ENCODE measurements at places on chromosomes 12 and 14.

- DNase-seq = no peak
These were observed 5.0 kb upstream of the RAB21 start for GRCh38 chr12:71749666-71750065.

GRCh38 chr12:71947645-71948105 is 9.0 kb downstream of the TPH2 start:
- DNase-seq = no peak

- DNase-seq = no peak
These were observed 24.4 kb upstream of the CRACR2A start for GRCh38 chr12:3777206-3777809.

- DNase-seq = no peak
These were observed 208.7 kb upstream of the DIO3 start for GRCh38 chr14:101352567-101352966.

DNA sequence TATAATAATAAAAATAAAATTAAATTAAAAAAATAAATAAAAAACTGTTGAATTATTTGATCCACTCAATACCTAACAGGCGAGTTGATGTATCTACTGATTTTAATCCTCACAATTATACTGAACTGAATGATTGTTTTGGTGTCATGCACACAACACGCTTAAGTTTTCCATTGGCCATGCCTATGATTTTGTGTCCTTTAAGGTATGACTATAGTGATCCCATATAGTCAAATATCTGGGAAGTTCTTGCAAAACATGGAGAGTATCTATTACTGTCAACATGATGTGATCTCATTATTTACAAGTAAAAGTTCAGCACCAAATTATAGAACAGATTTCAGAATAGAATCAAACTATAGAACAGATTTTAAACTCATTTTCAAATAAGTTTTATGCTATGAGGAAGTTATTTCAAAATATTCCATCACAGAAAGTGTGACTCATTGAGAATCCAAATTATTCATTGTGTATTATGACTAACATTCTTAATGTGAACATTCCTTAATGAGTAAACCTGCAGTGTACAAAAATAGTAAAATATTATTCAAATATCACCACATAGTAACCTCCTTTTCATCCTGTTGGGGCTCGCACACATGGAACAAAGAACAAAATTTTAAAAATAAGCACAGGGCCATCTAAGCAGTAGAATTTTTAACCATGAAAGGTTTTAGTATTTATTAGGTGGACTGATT is 190.4 kb downstream of the SLC25A21 start:
- DNase-seq = no peak

DNA sequence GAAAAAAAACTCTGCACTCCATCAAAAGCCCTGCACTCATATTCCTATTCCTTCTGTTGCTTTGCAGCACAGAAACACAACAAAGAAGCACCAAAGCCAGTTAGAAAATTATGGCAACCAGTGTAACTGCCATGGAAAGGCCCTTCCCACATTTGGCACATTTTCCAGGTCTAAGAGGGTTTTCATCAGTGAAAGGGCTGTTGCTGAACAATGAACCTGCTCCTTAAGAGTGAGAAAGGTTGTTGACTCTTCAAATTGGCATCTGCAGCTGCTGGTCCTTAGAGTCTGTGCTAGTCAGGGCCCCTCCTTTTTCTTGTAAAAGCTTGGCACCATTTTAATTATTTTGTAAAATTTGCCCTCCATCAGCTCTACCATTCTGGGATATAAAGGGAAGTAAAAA is 378.7 kb upstream of the KITLG start:
- no peak for DNase-seq

DNA sequence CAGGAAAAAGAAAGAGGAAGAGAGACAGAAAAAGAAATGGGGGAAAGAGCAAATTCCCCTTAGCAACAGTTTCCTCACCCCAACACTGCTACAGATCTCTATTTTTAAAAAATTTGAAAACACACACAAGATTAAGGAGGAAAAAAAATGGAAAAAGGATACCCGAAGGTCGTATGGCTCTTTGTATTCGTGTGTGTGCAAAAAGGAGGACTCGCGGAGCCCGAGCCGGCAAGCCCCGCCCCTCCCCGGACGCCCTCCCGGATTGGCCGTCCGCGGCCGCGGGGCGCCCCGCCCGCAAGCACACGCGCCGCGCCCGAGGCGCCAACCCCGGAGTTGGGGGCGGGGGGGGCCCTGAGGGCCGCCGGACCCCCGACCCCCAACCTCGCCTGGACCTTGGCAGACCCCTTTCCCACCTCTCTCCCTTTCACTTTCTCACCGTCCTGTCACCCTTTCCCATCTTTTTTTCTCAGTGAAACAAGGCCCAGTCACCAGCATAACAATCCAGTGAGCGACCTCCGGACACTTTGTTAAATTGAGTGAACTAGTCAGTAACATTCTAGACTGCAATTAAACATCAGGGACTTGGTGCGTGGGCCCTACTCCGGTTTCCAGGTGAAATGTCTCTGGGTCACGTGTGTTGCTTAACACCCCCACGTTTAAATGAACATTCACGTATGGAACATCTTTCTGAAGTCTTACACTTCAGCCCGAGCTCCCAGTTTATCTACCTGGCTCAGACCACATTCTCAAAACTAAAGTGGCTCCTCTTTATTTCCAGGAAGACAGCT is at the start of gene C14orf93:
C14orf93 (minus strand) TSS at position 205 of the 788 bp plus-strand sequence. CDS start 11,120 bp downstream, outside the sequence.
- peak; percentile 53 for DNase-seq

DNA sequence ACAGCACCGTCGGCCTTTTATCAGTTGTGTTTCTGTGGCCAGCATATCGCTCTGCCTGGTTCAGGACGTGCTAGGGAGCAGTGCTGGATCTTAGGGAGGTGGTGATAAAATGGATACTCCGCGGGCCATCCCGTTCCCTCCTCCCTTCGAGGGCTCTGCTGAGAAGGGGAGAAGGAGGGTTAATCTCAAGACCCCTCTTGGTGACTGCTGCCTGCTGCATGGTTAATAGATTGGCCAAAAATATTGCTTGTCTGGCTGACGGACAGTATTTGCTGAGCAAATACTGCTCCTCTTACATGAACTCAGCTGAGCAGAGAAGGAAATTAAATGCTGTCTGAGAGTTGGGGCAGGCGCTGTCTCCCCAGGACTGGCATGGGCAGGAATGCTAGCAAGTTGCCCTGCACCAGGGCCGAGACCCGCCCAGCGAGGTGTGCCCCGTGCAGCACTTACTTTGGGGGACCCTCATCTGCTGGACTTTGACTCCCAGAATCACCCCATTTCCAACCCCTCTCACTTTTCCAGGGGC is 1.2 kb downstream of the FBRSL1 start:
- no peak for DNase-seq

GRCh38 chr14:75709207-75709812 is 48.3 kb downstream of the TTLL5 start:
- DNase-seq = no peak

GRCh38 chr12:94198872-94199271 is 50.5 kb downstream of the PLXNC1 start:
- no peak for DNase-seq

DNA sequence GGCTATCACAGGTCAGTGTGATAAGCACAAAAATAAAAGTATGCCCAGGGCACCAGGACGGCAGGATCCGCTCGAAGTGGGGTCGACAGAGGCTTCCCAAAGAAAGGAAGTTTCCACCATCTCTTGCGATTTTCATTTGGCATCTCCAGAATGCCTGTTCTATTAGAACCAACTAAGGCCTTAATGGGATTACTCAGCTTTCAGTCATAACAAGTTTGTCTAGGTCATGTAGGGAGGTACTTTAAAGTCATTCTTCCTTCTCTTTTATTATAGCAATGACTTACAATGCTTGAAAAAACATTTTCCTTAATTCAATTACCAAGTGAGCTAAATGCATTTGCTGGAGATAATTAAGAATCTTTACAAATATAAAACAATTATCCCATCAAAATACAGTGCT is 83.6 kb upstream of the DIO3 start:
- no peak for DNase-seq

DNA sequence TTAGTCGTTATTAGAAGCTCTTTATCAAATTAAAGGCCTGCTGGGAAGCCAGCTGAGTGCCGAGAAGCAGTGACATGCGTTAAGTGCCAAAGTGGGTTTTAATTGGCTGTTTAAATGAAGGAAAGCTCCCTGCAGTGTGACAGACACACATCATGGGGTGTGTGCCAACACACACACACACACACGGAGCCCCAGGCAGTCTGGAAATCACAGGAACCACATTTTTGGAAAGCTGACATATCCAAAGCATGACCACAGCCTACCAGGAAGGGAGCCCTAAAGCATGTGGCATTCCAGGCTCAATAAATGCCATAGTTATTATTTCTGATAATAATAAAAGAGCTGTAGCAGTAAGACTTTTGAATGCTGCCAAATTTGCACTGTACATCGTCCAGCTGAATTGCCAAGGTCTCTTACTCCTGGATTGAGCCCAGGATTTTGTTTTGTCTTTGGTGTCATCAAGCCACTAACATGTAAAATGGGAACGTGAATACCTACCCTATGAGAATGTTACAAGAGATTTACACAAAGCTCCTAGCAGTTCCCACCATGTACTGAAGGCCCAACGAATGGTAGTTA is 135.1 kb downstream of the TMEM30B start:
- no peak for DNase-seq

DNA sequence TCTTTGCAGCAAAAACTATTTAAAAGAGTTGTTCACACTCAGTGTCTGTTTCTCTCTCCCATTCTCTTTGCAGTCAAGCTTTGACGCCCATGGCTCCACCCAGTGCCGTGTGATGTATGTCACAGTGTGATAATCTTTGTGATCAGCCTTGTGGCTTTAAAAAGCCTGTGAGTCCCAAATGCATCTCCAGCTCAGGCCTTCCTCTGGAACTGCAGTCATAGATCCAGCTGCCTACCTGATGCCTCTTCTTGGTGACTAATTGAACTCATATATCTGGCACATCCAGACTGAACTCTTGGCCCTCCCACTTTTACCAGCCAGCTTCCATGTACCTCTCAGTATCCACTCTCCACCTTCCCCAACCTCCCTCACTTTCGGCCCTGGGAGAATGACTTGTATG is 182.8 kb upstream of the ARHGAP5 start:
- no peak for DNase-seq

DNA sequence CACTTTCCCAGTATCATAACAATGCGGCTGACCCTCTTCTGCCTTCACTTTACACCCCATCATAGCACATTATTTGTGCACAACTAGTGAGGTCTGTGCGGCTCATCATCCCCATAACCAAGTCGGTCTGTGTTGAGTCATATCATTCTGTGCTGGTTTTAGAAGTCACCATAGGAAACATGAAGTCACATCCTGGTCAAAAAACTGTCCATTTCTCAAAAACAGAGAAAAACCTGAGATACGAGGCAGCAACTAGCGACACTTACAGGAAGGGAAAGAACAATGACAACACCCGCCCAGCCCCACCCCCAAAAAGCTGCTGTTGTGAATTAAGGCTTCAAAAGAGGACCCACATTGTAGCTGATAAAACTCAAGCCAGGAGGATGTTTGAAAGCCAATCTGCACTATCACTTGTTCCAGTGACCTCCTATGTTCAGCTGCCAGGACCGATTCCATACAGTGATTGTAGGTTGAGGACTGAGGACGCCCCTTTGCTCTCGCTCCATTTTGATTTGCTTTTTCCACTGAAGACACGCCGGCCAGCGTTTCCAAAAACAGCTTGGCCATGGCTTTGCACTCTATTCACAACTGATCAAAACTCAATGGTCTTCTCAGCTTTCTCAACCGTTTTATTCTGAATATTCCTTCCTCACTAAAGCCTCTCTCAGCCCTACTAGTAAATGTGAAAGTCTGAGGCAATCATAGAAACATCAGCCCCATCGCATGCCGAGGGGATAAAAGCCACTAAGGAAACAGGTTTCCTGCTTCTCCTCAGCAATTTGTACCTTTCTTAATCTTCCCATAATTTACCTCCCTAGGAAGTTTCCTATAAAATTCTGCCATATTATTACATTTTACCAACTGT is 87.5 kb downstream of the DUSP16 start:
- no peak for DNase-seq

- DNase-seq = no peak
These were observed 177.8 kb downstream of the PRKD1 start for GRCh38 chr14:29749829-29750228.

DNA sequence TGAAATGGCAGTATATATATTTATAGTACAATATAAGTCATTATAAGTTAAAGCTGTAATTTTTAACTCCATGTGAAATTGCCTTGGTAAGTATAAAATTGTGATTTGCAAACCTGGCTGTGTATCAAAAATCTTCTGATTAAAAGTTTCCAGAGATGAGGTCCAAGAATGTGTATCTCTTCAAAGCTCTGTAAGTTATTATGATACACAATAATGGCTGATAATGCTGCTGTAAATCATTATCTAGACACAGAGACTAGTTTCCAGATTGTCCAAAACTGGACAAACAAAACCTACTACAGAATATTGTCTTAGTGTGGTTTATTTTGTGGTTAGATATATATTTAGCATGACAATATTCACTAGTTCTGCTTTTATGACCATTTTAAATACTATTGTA is 514.8 kb downstream of the SLC6A15 start:
- no peak for DNase-seq

- no peak for DNase-seq
These were observed 1.5 kb downstream of the AQP6 start for GRCh38 chr12:49974231-49974675.

GRCh38 chr12:19227190-19227879 is 97.8 kb downstream of the PLEKHA5 start:
- DNase-seq = no peak

GRCh38 chr14:29853272-29853671 is 74.4 kb downstream of the PRKD1 start:
- no peak for DNase-seq

GRCh38 chr14:80055667-80056496 is 155.4 kb downstream of the DIO2 start:
- no peak for DNase-seq

- DNase-seq = no peak
These were observed 49.0 kb downstream of the TMEM117 start for GRCh38 chr12:43884683-43885410.

DNA sequence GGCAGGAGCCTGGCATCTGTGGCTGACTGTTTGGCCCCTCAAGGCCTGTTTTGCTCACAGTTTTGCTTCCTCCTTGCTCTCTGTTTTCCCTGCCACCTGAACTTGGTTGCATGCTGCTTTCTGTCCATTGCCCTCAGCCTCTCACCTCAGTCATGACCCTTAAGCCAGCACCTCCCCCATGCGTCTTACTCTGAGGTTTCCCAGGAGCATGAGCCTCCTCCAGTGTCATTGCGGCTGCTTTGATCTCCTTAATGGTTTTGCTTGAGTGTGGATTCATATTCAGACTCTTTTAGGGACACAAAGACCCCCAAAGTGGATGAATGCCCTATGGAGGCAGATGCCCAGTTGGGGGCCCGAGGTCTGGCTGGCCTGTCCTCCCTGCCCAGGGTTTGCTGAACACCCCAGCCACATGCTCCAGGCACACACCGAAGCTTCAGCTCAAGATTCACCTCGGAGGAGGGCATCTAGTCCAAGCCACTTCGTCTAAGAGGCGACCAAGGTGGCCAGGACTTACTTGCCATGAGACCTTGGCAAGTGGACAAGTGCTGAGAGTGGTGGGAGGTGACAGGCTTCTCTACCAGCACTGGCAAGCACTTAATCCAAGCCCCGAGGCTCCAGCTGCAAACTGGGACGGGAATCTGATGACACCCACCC is 95.4 kb upstream of the DIO3 start:
- DNase-seq = no peak

DNA sequence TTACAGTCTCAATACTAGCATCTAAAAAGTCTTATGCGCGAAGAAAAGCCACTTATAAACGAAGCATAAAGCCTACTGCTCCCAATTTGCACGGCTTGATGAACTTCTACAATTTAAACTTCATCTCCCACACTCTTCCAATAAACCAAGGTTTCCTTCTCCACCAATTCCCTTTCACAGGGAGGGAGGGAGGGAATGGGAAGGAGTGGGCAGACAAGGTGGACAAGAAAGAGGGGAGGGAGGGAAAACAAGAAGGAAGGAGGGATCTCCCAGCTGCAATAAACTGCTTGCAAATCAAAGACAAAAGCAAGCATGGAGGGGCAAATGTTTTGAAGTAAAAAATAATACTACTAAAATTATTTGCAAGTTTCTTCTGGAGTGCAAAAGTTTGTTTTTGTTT is 64.5 kb downstream of the MED13L start:
- no peak for DNase-seq
